Stimulated activated CD8-positive, alpha-beta memory T cell treated with anti-CD3 and anti-CD28 coated beads, Interleukin-2, amount 100 ng/mL, for 1 hour (primary cell): ENCODE measurements at places on chromosomes 6 and 20.

DNA sequence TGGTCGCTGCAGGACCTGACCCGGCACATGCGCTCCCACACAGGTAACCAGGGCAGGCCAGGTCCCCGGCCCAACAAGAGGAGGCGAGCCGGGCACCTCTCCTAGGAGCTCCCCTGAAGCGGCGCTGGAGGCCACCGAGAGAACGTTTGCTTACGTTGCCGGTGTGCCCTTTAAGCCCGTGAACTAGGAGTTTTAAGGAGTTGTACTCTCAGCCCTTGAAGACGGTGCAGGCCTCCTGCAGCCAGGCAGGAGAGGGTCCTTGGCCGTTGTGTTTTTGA is 65.9 kb downstream of the SSR1 start:
- DNase-seq, result no peak

GRCh38 chr20:38418509-38419204 is 16.5 kb downstream of the SNHG17 start:
- no peak for DNase-seq

GRCh38 chr20:33915726-33916331 is 77.9 kb upstream of the RALY start:
- DNase-seq, result peak; percentile 9

- DNase-seq, result no peak
Measured at GRCh38 chr20:11712639-11713160, 205.0 kb upstream of the BTBD3 start.
